Thymus (tissue), 14 donors: ENCODE measurements at places on chromosomes 16 and 17.

DNA sequence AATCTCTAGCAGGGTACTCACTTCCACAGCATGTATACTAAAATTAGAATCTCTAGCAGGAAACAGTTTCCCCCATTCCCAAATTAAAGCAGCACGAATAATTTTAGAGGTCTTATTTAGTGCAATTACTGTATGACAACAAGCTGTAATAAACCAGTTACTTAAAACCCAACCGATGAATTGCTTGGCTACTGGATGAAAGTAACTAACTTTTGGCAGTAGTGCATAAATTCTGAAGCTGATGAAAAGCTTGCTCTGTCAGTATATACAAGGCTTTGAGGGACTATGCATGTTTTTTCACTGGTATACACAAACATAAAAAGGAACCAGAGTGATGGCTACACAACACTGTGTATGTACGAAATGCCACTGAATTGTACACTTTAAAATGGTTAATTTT, 89.4 kb downstream of the CFDP1 start:
- H3K4me3 ChIP-seq: no peak overlapping the region
- no peak for DNase-seq
- no peaks in the 10 kb centered on the region for H3K4me1 ChIP-seq
- H3K27me3 ChIP-seq: no peaks in the 10 kb centered on the region
- no peaks in the 10 kb centered on the region for H3K36me3 ChIP-seq

- H3K4me3 ChIP-seq: no peak overlapping the region
- H3K27ac ChIP-seq: no peak overlapping the region
- H3K27me3 ChIP-seq: peaks cover 33% of the 10 kb centered on the region
- no peak for DNase-seq
These were observed 5.0 kb downstream of the NOTUM start for GRCh38 chr17:81955756-81956544.

- no peak overlapping the region for H3K27ac ChIP-seq
- no peak overlapping the region for H3K4me3 ChIP-seq
- no peaks in the 10 kb centered on the region for H3K36me3 ChIP-seq
- no peak for DNase-seq
- no peaks in the 10 kb centered on the region for H3K4me1 ChIP-seq
- H3K27me3 ChIP-seq: no peaks in the 10 kb centered on the region
These were observed 24.0 kb downstream of the ZFHX3 start for GRCh38 chr16:73023752-73024570.

- H3K27me3 ChIP-seq: peaks cover 26% of the 10 kb centered on the region
- no peak for DNase-seq
- no peak overlapping the region for H3K27ac ChIP-seq
These were observed 217.3 kb downstream of the NTN1 start for GRCh38 chr17:9238340-9239245.

- peaks cover 21% of the 10 kb centered on the region for H3K4me1 ChIP-seq
- H3K27ac ChIP-seq: peak overlapping the region; percentile 86
- H3K4me3 ChIP-seq: peak overlapping the region; percentile 94
- peaks cover 68% of the 10 kb centered on the region for H3K36me3 ChIP-seq
- peak; percentile 79 for DNase-seq
These were observed 2.4 kb downstream of the FBRS start for GRCh38 chr16:30660424-30661261.

GRCh38 chr16:67441271-67441753, 10.4 kb downstream of the HSD11B2 start:
- H3K4me1 ChIP-seq: no peaks in the 10 kb centered on the region
- no peak overlapping the region for H3K27ac ChIP-seq
- no peaks in the 10 kb centered on the region for H3K27me3 ChIP-seq
- H3K4me3 ChIP-seq: no peak overlapping the region
- peaks cover 71% of the 10 kb centered on the region for H3K36me3 ChIP-seq

- DNase-seq: no peak
- no peak overlapping the region for H3K27ac ChIP-seq
- no peaks in the 10 kb centered on the region for H3K4me1 ChIP-seq
- H3K36me3 ChIP-seq: no peaks in the 10 kb centered on the region
- H3K4me3 ChIP-seq: no peak overlapping the region
- H3K27me3 ChIP-seq: no peaks in the 10 kb centered on the region
These were observed 332.1 kb downstream of the SLC39A11 start for GRCh38 chr17:72760368-72760767.

GRCh38 chr16:89712274-89712781, 8.4 kb downstream of the VPS9D1 start:
- peaks cover 9% of the 10 kb centered on the region for H3K4me1 ChIP-seq
- no peak overlapping the region for H3K27ac ChIP-seq
- DNase-seq: no peak
- H3K36me3 ChIP-seq: no peaks in the 10 kb centered on the region
- H3K27me3 ChIP-seq: peaks cover 14% of the 10 kb centered on the region

- no peaks in the 10 kb centered on the region for H3K36me3 ChIP-seq
- H3K4me3 ChIP-seq: no peak overlapping the region
- H3K27me3 ChIP-seq: no peaks in the 10 kb centered on the region
- H3K4me1 ChIP-seq: no peaks in the 10 kb centered on the region
These were observed 98.5 kb downstream of the RAP1GAP2 start for GRCh38 chr17:2894782-2895181.

DNA sequence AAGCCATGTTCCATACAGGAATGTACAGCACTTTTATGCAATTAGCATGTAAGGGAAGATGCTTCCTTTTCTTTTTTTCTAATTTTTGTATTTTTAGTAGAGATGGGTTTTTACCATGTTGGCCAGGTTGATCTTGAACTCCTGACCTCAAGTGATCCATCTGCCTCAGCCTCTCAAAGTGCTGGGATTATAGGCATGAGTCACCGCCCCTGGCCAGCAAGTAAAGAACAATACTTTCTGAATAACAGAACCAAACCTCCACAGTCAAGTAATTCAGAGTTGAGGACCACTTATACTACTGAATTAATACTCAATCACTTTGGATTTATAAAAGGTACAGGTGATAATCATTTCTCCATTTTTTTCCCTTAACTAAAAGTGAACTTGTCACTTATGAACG, 13.0 kb downstream of the C16orf87 start:
- no peak overlapping the region for H3K4me3 ChIP-seq
- no peak for DNase-seq
- peaks cover 4% of the 10 kb centered on the region for H3K36me3 ChIP-seq
- no peaks in the 10 kb centered on the region for H3K27me3 ChIP-seq
- no peak overlapping the region for H3K27ac ChIP-seq
- no peaks in the 10 kb centered on the region for H3K4me1 ChIP-seq

GRCh38 chr17:32636598-32637218, 149.9 kb downstream of the CDK5R1 start:
- DNase-seq: no peak
- H3K27me3 ChIP-seq: no peaks in the 10 kb centered on the region
- H3K4me3 ChIP-seq: no peak overlapping the region
- no peaks in the 10 kb centered on the region for H3K36me3 ChIP-seq

DNA sequence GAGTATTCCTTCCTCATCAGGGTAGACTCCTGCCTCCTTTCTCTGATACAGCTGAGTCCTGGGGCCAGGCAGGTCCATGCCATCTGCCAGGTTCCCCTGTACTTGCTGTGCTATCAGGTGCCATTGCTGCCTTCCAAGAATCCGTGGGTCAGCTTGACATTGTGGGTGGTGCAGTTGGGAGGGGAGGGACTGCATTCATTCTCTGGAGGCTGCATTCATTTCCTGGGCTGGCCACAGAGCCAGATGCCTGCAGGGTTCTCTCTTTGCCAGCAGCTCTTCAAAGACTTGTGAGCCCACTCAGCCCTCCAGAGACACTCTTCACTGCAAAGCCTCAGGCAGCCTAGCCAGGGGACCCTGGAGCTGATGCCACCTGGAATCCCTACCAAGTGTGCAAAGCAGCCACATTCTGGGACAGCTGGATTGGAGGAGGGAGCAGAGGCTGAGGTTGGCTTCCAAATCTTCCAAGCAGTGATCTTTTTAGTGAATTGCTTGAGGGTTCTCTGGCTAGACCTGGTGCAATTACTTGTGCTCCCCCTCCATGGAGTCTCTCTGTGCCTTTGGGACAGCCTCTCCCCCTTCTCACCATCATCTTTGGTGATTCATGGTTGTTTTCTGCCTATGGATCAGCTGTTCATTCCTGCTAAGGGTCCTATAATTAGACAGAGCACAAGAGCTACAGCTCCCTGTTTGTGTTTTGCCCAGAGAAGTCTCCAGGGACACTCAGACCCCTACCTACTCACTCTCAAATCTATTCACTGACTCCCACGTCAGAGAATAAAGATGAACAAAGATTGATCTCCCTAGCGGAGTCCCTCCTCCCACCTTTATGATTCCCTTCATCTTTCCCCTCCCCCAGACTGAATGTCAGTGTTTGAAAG, 20.9 kb downstream of the ANKFN1 start:
- H3K27me3 ChIP-seq: no peaks in the 10 kb centered on the region
- H3K27ac ChIP-seq: no peak overlapping the region
- H3K36me3 ChIP-seq: no peaks in the 10 kb centered on the region
- H3K4me1 ChIP-seq: peaks cover 29% of the 10 kb centered on the region
- peak; percentile 45 for DNase-seq

- H3K27ac ChIP-seq: no peak overlapping the region
- no peak for DNase-seq
- no peaks in the 10 kb centered on the region for H3K27me3 ChIP-seq
- peaks cover 29% of the 10 kb centered on the region for H3K36me3 ChIP-seq
- no peaks in the 10 kb centered on the region for H3K4me1 ChIP-seq
These were observed 37.2 kb downstream of the TXNDC11 start for GRCh38 chr16:11705311-11706025.

DNA sequence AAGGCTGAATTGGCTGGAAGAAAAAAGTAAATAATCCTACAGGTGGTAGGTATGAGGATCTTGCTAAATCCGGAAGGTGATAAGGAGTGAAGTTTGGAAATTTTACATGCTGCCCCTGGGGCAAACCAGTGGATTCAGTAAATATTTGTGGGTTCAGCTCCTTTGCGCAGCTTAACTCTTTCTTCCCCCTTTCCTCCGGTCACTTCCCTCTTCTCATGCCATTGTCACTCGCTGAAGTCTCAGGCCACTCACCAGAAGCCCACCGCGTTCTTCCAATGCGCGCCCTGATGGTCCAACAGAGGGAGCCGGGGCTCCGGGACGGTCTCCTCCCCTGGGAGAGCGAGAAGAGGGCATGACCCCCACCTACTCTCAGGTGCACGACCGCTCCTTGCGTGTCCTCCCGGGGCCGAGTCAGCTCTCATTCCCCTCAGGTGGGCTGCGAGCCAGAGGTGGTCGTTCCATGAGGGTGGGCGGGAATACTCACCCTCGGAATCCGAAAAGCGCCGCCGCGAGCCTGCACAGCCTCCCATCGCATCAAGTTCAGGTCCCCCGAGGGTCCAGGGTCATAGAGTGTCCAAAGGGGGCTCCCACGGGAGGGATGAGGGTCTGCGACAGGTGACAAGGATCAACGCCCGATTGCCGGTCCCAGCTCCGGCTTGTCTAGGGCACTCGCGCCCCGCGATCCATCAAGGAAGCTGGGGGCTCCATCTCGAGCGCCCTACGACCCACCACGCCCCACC, 474 bp downstream of the CLN3 start:
- H3K27me3 ChIP-seq: no peaks in the 10 kb centered on the region
- peaks cover 20% of the 10 kb centered on the region for H3K36me3 ChIP-seq
- peaks cover 38% of the 10 kb centered on the region for H3K4me1 ChIP-seq
- DNase-seq: peak; percentile 16
- peak overlapping the region; percentile 98 for H3K27ac ChIP-seq

DNA sequence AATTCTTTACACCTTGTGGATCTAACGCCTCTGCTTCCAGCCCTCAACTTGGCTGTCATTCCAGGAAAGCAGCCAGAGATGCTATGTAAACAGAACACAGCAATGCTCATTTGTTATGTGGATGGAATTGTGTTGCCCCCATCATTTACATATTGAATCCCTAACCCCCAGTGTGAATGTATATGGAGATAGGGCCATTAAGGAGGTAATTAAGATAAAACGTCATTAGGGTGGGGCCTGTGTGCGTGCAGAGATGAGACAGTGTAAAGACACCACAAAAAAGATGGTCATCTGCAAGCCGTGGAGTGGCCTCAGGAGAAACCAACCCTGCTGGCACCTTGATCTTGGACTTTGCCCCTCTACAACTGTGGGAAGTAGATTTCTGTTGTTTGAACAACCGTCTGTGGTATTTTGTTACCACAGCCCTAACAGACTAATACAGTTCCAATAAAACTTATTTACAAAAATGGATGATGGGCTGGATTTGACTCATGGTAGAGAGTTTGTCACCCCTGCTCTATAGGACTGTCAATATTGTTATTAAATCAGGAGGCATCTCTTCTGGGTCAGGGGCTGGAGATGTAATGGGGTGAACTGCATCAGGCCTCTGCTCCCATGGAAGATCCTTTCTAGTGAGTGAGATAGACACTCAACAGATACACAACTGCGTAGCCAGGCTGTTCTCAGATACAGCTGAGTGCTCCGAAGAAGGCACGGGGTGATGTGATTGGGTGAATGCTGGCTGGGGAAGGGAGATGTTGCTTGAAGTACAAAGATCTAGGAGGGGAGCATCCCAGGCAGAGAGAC, 339.0 kb downstream of the SNX29 start:
- H3K27me3 ChIP-seq: no peaks in the 10 kb centered on the region
- H3K36me3 ChIP-seq: no peaks in the 10 kb centered on the region
- H3K27ac ChIP-seq: no peak overlapping the region
- no peak overlapping the region for H3K4me3 ChIP-seq
- no peak for DNase-seq

DNA sequence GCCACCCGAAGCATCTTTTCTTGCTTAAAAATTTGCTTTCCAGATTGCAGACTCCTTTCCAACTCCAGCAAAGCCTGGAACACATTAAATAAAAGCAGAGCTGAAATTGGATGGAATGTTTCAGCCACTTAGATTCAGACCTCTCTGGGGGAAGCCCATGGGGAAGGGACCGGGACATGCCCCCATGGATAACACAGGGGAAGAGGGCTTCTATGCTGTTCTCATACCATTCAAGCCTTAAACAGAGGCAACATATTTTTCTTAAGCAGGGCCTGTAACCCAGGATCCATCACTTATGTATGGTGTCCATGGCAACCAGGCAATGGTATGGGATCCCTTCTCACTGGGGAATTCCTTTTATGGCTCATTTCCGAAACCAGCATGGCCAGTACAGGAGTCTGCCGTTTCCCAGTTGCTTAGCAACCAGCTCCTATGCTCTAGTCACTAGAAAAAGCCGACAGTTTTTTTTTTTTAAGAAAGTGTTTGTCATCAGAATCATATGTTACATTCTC, 62.0 kb upstream of the MARCHF10 start:
- H3K4me1 ChIP-seq: no peaks in the 10 kb centered on the region
- H3K27ac ChIP-seq: no peak overlapping the region
- H3K36me3 ChIP-seq: no peaks in the 10 kb centered on the region
- no peak overlapping the region for H3K4me3 ChIP-seq
- H3K27me3 ChIP-seq: no peaks in the 10 kb centered on the region

- H3K4me3 ChIP-seq: no peak overlapping the region
- H3K36me3 ChIP-seq: no peaks in the 10 kb centered on the region
- H3K27me3 ChIP-seq: peaks cover 3% of the 10 kb centered on the region
- no peak for DNase-seq
- H3K27ac ChIP-seq: no peak overlapping the region
These were observed 24.9 kb upstream of the DBNDD1 start for GRCh38 chr16:90044111-90044551.

DNA sequence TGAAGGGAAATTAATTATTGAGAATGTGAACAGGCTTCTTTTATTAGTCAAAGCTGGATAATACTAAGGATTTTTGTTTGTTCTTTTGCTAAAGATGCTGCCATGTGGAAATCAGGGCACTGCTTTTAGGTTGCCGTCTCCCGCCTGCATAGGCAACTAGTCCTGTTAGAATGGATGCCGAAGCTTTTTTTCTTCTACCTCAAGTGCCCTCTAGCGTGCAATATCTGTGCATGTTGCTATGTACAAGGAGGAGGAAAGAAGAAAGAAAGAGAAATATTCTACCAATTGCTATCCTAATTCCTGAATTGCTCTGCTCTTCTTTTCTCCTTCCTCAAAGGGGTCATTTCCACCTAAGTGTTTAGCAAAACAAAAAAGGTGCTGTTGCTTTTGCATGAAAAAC, 5.2 kb upstream of the CDH8 start:
- DNase-seq: no peak
- no peak overlapping the region for H3K27ac ChIP-seq
- H3K36me3 ChIP-seq: no peaks in the 10 kb centered on the region
